ENCODE measurements at places on chromosomes 12 and 14.

DNA sequence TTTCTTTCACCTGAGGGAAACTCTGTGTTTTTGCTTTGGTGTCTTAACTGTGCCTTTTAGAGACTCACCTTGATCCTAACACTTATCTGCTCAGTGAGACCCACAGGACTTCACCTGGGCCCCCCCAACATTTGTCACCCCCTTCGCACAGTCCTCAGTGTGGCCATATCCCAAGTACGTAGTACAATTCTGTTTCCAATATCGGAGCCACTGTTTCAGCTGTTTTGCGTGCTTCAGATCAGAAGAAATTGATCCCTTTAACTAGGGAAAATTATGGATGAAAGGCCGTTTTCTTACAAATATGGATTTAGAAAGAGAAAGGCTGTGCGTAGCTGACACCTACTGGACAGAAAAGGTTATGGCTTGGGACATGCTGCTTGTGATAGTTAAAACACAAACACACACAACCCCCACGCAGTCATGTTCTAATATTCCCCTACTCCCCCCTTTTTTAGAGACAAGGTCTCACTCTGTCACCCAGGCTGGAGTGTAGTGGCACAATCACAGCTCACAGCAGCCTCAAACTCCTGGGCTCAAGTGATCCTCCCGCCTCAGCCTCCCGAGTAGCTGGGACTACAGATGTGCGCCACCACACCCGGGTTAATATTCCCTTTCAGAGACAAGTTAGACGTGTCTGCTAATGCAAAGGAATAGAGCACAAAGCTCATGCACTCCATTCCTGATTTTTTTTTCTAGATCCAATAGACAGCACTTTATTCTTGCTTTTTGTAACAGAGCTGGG is 3.6 kb upstream of the SLC7A8 start:
- DNase-seq: no peak

- no peak for DNase-seq
Measured at GRCh38 chr14:38731962-38732361, 371.1 kb downstream of the SEC23A start.

- DNase-seq: no peak
Measured at GRCh38 chr14:74348735-74349463, 628 bp downstream of the VRTN start.

DNA sequence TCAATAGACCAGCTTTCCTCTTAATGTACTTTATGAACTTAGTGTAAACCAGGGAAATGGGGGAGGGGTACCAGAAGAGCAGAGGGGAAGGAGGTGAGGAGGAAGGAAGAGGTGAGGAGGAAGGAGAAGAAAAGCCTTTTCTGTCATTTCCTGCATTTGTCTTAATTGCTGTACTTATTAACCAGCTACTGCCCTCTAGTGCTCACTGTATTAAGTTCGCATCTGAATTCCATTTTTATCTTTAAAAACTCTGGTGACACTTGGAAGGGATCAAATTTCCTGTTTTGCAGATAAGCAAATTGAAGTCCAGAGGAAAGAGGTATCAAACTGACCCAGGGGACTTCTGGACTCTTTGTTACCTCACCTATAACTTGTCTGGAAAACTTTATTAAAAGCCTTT is 22.2 kb downstream of the MANSC1 start:
- DNase-seq: no peak

GRCh38 chr12:75505706-75506312 is 5.6 kb downstream of the KRR1 start:
- no peak for DNase-seq

DNA sequence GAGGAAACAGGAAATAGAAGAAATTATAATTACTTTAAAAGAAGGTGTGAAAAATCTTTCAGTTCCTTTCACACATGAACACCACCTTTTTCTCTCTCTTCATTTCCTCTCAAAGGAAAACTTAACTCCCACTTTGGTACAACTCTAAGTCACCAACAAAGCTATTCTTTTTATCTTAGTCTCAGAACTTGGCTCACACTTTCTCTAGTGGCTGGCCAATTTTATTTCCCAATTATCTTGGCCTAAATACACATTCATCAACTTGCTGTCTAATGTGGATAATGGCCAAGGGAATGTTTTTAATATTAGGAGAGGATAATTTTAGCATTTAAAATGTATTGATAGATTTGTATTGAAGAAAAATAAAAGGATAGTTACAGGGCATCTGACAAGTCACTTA is 64.5 kb upstream of the NAV3 start:
- no peak for DNase-seq

GRCh38 chr12:4119157-4119761 is 154.3 kb upstream of the CCND2 start:
- DNase-seq: no peak

DNA sequence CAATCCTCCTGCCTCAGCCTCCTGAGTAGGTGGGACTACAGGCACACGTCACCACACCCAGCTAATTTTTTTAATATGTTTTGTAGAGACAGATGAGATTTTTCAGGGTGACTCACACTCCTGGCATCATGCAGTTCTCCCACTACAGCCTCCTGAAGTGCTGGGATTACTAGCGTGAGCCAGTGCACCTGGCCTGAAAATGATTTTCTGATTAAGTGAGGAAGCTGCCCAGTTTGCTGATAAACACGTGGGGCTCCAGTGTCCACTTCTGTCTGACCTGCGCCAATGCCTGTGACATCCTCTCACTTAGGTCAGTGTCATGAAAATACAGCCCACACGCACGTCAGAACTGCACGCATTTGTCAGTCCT is 37.0 kb upstream of the SFSWAP start:
- DNase-seq: no peak

DNA sequence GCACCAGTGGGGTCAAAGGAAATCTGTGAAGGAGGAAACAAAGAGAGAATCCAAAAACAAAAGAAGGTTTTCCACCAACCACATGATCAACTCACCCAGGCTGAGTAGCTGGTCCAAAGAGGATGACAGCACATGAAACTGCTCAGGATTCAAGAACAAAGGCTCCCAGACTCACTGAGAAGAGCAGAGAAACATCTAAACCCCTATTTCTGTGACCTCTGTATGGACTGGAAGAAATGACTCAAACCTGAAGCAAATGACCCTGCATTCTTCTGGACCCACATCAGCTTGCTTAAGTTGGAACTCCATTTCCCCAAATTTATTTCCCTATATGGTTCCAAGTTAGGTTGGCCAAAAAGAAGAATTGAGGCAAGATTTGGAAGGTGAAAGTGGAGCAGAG is 26.3 kb downstream of the TC2N start:
- no peak for DNase-seq

- no peak for DNase-seq
Measured at GRCh38 chr12:124581307-124582107, 14.1 kb upstream of the NCOR2 start.

- DNase-seq: no peak
Measured at GRCh38 chr14:28340816-28341215, 425.8 kb upstream of the FOXG1 start.

DNA sequence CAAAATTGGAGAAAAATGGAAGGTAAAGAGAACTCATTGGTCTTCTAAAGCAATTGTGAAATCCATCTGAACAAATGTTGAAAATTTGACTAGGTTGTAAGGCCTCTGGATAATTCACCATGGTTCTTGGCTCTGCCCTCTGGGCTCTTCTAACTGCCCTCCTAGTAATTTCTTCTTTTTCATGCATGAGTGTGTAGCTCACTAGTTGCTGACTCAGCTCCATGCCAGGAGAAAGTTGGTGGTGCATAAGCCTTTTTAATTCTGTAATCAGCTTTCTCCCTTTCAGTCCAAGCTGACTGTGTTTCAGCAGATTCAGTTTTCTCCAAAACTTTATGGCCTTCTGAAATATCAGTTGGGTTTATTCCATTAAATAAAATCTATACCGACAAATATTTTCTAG is 877.8 kb upstream of the ATXN7L3B start:
- DNase-seq: no peak

DNA sequence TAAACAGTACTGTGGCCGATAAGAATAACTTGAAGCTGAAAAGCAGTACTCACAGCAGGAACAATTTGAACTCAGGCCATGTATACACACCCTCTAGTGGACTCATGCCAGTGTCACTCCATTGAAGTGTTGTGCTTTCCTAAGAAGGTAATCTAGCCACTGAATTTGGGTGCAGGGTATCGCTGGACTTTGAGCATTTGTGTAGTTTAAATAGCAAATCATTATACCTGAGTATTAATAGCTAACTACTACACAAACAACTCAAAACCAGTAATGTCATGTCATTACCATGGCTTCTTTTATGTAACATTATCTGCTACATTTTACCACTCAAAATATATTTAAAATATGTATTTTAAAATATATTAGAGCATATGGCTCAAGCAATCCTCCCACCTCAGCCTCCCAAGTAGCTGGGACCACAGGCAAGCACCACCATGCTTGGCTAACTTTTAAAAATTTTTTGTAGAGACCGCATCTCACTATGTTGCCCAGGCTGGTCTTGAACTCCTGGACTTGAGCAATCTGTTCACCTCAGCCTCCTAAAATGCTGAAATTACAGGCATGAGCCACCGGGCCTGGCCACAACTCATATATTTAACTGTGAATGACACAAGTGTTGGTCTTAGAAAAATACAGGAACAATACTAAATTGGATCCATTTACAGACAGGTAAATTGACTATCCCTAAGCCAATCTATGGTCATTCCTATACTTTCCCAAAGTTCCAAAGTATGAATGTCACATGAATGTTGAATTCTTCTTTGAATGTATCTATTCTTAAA is 25.6 kb upstream of the ARID4A start:
- DNase-seq: no peak

GRCh38 chr12:64192644-64193444 is 29.3 kb downstream of the KICS2 start:
- DNase-seq: no peak

DNA sequence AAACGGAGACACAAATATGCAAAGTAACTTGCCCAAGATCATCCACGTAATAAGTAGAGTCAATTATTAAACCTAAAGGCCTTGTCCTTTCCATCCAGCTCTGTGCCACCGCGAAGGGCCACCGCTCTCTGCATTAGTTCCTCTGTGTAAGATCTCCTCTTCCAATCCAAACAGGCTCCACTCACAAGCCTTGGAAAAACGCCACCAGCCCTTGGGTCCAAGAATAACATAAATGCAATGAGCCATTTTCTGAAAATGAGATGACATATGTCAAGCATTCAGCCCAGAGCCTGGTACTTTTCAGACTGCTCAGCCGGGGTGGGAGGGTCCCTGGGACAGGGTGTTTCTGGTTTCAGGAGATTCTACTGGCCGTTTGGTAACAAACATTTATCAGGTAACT is 30.0 kb downstream of the DGLUCY start:
- no peak for DNase-seq

DNA sequence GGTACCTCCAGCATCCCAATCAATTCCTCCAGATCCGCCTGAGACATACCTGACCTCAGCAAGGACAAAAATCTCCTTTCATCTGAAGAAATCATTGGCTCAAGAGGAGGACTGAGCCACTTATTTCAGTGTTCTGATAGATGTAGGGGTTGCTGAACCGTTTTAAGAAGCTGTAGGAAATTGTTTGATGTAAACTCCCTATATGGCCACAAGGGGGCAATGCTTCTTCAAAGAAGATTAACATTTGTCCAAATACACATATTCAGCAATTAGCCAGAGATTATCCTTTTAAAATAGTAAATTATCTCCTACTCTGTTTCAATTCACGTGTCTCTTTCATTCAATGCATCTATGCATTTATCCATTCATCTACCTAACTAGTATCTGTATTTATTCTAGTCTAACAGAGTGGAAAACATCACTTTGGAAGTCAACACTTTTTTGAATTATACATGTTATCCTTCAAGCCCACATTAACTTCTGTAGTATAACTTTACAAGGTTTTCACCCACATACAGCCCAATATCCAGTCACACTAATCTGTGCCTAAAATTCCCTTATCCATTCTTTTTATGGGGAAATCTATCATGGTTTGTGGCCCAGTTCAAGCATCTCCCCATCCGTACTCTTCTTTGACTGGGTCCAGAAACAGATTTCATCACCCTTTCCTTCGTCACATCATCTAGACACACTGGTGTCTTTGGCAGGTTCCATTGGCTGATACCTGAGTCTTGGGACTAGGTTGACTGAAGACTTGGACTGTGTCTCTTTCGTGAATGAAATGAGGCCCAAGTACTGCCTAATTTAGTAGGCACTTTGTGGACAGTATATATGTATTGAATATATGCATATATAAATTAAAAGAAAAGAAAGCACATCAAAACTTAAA is 411.0 kb upstream of the OR4E1 start:
- no peak for DNase-seq

GRCh38 chr12:19597167-19598026 is 158.1 kb downstream of the AEBP2 start:
- DNase-seq: no peak

DNA sequence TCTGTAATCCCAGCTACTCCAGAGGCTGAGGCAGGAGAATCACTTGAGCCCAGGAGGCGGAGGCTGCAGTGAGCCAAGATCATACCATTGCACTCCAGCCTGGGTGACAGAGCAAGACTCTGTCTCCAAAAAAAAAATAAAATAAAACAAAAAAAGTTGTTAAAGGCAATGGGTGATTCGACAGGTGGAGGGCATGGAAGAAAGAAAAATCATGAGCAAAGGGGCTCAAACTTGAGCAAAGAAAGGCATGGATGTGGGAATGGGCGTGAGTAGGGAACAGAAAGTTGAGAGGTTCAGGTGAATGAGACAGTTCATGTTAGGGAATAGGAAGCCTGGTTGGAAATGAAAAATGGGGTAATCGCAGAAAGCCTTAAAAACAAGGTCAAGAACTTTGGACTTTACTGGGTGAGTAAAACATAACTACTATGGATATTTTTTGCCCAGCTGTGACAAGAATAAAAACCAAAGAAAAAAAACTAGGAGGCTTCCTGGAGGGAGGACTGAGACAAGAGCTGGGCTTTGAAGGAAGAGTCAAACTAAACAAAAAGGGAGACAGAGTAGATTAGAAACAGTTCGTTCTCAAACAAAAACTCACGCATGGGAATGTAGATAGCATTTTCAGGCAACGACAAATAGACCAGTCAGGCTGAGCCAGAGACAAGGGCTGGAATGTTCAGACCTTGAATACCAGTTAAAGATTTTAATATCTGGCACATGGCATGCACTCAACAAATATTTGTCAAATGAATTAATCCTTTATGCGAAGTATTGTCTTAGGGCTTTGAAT is 18.8 kb downstream of the PYM1 start:
- DNase-seq: no peak

- DNase-seq: no peak
Measured at GRCh38 chr14:55188686-55189295, 2.6 kb downstream of the DLGAP5 start.

- no peak for DNase-seq
Measured at GRCh38 chr12:1348606-1349005, 245.8 kb downstream of the FBXL14 start.

- no peak for DNase-seq
Measured at GRCh38 chr14:30440961-30441360, 118.0 kb upstream of the G2E3 start.

DNA sequence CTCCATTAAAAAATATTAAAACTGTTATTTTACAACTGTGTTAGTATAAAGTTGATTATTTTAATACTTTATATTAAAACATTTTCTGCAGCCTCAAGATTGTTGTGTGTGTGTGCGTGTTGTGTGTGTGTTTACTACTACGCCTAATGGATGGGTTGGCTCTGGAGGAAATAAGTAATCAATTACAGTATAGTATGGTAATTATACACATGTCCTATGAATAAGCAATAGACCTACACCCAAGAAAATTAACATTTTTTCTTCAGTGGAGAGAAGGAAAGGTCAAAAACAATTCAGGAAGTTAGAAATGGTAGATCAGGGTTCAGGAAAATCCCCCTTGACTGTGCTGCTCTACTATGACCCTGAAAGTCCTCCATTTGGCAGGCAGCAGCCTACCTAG is 65.7 kb upstream of the DYRK2 start:
- no peak for DNase-seq

GRCh38 chr12:110249716-110250225 is 31.3 kb upstream of the ATP2A2 start:
- no peak for DNase-seq

GRCh38 chr14:86613786-86614185 is 1083.8 kb downstream of the FLRT2 start:
- no peak for DNase-seq

All from activated naive CD8-positive, alpha-beta T cell treated with anti-CD3 and anti-CD28 coated beads, Interleukin-2, amount 50 U/mL, for 24 hours (primary cell).